ENCODE measurements at places on chromosomes 2 and 18.

- DNase-seq = no peak
Observed at GRCh38 chr2:60819155-60819862, 62.1 kb upstream of the REL start.

DNA sequence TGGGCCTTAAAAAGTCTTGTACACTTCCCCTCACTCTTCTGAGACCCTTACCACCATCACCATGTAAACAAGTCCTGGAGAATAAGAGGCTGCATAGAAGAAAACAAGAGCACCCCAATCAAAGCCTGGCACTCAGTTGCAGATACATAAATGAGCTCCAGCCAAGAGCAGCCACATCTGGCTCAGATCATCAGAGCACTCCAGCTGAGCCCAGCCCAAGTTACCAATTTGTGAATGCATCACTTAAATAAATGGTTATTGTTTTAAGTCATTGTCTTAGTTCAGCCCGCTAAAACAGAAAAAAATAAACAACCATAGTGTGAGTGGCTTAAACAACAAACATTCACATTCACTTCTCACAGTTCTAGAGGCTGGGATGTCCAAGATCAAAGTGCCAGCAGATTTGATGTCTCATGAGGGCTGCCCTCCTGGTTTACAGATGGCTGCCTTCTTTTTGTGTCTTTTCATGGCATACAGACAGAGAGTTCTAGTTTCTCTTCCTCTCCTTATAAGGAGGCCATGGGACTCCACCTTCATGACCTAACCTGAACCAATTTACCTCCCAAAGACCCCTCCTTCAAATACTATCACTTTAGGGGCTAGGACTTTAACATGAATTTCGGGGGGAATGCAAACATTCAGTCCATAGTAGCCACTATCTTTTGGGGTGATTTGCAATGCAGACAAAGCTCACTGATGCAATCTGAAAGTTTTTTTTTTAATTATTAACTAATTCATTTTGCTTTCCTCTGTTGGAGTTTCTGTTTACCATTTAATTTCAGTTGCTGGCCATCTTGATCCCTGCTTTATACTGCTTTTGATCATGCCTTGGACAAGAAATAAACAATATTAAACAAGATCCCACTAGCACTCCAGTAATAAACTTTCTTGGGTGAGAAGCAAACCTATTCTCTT lies 187.5 kb upstream of the ACVR2A start:
- DNase-seq = peak; percentile 9

DNA sequence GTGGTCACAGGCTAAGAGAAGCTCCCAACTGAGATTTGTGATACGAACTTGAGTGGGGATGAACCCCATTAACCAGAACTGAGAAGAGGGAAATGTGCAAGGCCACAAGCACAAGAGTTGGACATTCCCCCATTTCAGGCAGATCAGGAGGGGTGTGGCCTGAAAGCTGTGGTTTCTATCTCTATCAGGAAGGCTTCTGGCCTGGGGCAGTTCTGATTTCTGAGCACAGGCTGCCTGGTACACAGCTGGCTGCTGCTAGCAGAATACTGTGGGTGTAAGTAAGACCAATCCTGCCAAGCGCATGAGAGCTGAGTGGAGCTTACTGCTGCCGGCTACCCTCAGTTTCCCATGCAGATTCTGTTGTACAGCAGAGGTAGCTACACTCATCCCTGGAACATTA lies 484.6 kb downstream of the SATB2 start:
- no peak for DNase-seq

- peak; percentile 6 for DNase-seq
Observed at GRCh38 chr2:72676341-72677025, 149.3 kb downstream of the EXOC6B start.

DNA sequence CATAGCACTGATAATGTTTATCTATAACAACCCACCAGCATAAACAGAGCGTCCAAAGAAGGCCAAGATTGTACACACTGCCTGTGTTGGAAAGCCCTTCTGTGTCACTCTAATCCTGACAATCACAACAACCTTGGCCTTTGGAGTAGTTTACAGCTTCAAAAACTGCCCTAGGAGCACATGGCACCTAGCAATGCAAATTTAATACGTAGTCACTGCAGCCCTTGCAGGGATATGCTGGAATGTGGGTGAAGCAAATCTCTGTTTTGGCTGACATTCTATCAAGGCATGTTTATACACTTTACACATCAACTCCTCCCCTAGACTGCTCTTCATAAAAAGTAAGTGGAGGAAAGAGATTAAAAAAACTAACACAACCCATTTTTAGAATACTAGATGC lies 66.8 kb downstream of the GRB14 start:
- DNase-seq = no peak

GRCh38 chr2:79876430-79876829 lies 363.6 kb downstream of the CTNNA2 start:
- DNase-seq = no peak

GRCh38 chr18:50009773-50010335 lies 185.1 kb downstream of the MYO5B start:
- no peak for DNase-seq

GRCh38 chr18:48375150-48375800 lies 33.9 kb downstream of the ZBTB7C start:
- DNase-seq = no peak

- no peak for DNase-seq
Observed at GRCh38 chr18:70535041-70535440, 246.2 kb downstream of the SOCS6 start.

GRCh38 chr2:2763351-2764000 lies 432.4 kb upstream of the MYT1L start:
- DNase-seq = no peak

DNA sequence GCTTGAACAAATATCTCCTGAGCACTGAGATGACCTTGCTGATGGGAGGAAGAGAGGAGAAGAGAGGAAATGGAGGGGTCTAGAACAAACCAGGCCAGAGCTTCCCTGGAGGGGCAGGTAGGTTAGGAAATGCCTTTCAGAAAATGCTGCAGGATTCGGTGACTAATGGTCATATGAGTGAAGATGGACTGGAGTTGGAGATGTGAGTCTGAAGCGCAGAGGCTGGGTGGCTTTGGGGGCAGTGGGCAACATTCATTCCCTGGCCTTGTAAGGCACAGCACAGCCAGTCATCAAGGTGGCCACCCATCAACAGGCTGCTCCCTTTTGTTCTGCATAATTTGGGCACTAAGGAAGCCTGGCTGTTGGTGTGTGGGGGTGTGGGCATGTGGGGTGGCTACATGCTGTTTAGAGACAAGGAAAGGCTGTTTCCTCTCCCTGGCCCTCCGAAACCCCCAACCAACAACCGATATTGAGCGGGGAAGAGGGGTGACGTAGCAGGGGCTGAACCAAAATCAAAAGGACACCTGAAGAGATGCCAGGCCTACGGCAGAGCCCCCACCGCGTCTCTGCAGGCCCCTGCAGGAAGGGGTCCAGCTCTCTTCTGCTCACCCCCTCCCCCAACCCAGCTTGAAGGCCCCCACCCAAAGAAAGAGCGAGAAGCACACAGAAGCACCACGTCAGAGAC lies 1.5 kb downstream of the SLC30A3 start:
- DNase-seq = no peak

GRCh38 chr2:233643128-233643527 lies 6.9 kb downstream of the UGT1A10 start:
- no peak for DNase-seq

DNA sequence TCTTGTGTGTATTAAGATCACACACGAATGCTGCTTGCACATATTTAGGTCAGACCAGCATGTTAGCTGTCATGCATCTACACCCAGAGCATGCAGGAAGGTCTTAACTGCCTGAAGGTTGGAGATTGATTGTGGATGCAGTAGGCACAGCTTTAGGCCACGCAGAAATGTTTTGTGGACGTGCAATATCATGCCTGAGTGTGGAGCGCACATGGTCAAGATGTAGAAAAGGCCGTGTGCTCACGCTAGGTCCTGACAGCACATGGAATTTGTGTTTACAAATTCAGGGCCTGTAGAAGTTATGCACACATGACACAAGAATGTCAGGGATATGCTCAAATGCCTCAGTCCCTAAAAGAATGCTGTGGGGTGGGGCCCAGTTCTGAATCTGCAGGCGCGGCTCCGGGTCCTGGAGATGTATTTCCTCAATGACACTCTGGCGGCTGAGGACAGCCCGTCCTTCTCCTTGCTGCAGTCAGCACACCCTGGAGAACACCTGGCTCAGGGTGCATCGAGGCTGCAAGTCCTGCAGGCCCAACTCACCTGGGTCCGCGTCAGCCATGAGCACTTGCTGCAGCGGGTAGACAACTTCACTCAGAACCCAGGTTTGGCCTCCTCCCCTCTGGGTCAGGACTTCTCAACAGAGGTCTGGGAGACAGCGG lies 27.9 kb downstream of the MARCO start:
- DNase-seq = no peak

DNA sequence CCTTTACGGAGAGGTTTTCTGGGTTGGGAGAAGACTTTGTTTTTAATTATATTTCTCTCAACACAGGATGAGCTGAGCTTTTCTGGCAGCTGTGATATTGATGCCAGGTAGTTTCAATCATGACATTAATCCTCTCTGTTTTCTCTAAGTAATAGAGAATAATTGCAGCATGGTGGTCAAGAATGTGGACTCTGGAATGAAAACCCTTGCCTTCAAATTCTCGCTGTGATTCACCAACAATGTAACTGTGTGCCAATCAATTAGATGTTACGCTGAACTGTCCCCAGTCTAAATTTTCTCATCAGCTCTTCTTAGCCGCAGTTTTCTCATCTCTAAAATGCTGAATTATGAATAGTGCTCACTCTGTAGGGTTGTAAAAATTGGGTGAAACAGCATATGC lies 31.6 kb upstream of the PPM1B start:
- DNase-seq = no peak

GRCh38 chr2:45394216-45394615 lies 216.9 kb downstream of the SRBD1 start:
- DNase-seq = no peak

Data from skin of body (tissue), 3 donors.